ENCODE measurements at places on chromosomes 1 and 21.
A peak's percentile ranks its signal among the peaks of the same experiment; 100 is the strongest.

DNA sequence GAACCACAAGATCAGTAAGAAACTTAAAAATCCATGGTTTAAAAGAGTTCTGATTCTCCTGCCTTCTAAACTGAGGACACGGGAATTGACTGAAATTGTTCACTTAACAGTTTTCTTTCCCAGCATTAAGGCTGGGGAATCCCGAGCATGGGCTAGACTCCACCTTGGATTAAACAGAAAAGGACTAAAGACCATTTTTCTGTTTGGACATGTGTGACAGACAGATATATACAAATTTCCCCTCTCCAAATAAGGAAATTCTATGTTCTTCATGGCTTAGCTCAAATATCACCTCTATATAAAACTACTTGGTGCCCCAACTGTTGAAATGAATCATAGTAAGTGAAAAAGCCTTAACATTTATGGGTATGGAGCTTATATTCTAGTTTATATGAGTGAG, 85.0 kb downstream of the UROD start:
- DNase-seq: no peak

DNA sequence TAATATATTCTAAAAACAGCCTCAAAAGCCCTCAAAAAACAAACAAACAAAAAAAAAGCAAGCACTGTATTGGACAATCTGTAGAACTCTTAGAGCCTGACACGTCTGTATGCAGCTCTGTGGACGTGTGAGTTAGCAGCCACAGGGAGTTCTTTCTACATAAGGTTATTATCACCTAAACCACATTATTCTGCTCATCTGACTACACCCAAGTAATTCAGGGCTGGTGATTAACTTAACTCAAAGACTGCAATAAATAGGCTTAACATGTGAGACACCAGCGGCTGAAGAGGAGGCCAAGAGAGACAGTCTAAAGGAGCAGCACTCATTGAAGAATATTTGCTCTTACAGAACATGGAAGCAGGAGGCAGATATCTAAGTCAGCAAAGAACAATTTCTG, 316.0 kb downstream of the VAV3 start:
- DNase-seq: no peak

DNA sequence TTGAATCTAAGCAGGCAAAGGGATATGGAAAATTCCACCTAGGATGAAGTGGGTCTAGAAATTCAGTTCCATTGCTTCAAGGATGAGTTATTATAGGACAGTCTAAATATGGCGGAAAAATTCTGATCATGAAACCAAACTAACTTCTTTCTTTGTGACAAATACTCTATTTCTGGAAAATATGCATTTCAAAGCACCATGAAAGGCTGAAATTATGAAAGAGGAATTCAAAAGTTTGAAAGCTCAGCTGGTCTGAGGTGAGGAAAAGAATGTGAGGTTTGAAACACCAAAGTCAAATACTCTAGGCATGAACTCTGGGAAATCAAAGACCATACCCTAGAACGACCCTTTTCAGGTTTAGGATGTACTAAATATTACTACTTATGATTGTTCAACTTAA, 36.4 kb upstream of the COL11A1 start:
- DNase-seq: no peak

- DNase-seq: no peak
These were observed 9.9 kb downstream of the CD58 start for GRCh38 chr1:116560704-116561490.

- no peak for DNase-seq
These were observed 173.6 kb upstream of the CHRM3 start for GRCh38 chr1:239212811-239213220.

- no peak for DNase-seq
These were observed 87.7 kb downstream of the INTS7 start for GRCh38 chr1:211947396-211948295.

GRCh38 chr1:226132728-226133503, 53.6 kb downstream of the ACBD3 start:
- no peak for DNase-seq

GRCh38 chr1:218643281-218643680, 298.1 kb downstream of the TGFB2 start:
- DNase-seq: no peak

- peak; percentile 20 for DNase-seq
These were observed 135.7 kb upstream of the KRTAP19-8 start for GRCh38 chr21:31173881-31174555.

DNA sequence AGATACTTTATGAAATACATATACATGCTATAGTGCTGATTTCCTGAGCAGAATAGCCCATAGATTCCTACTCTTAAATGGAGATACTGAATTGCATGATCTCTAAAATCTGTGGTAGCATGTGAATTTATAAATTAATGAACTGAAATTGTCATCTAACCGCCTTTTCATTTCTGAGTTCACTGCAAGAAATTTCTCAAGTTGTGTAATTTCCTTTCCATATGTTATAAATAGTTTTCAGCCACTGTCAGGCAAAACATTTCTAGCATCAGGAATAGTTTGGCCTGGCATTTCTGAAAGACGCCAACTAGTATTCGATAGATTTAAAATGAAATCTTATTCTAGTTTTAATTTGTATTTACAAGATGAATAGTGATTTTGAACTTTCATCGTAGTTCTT, 310.1 kb downstream of the USH2A start:
- DNase-seq: no peak

DNA sequence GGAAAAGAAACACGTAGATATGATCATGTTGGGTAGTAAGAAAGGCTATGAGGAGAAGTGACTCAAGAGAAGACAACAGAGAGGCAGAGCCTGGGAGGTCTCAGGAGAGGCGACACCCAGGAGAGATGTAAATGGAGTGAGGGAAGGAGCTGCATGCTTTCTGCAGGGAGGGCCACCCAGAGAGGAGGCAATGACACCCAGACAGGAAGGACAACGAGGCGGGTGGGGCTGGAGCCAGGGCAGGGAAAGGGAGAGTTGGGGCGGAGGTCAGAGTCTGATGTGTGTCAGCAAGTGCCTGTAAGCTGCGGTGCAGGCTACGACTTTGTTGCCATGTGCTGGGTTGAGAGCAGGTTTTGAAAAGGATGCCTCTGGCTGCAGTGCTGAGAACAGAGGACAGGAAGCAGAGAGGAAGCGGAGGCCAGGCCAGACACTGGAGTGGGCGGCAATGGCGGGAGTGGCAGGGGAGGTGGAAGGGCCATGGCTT, 31.3 kb downstream of the SLC1A7 start:
- no peak for DNase-seq

- DNase-seq: no peak
These were observed 879.4 kb downstream of the MRPL39 start for GRCh38 chr21:24727803-24728440.

DNA sequence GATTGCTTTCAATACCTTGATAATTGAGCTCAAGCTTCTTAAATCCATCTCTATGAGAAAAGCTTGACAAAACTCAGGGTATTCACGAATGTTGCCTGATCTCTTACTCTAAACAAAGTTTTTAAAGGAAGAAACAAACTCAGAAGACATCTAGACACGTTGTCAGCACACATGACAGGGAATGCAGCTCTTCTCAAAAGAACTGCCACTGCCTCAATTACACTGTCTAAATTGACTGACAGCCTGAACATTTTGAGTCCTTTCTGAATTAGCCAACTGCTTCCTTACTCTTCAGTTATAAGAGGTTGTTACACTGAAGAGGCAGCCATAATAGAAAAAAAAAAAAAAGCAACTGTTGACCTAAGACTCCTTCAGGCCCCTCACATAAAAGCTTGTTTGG, 1646.7 kb upstream of the B3GALT2 start:
- DNase-seq: no peak

GRCh38 chr1:235882816-235883215, 16.1 kb upstream of the LYST start:
- no peak for DNase-seq

DNA sequence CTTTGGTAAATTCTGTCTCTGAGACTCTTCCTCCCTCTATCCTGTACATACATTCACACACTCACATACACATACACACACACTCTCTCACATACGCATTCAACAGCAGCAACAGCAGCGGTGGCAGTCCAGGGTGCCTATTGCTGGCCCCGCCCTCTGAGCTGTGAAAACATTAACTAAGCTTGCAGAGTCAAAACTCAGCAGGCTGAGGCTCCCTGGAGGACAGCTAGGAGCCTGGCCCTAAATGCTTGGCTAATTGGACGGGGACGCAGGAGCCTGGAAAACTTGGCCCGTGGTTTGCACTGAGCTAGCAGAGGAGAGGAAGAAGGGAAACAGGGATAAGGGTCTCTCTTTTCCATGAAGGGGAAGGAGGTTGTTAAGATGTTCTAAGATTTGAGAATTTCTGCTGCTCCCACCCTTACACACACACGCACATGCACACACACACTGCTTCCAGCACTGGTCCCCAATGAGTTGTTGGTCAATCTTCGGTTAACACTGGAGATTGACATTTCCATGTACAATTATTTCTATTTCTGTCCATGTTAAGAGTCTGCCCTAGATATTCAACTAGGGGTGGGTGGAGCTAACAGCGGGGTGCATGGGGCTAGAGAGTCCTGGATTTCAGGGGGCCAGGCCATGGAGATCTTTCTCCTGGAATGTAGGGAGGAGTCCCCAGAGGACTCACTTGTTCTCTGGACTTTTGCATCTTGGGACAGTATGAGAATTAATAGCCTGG, 94.2 kb downstream of the PLXNA2 start:
- no peak for DNase-seq

DNA sequence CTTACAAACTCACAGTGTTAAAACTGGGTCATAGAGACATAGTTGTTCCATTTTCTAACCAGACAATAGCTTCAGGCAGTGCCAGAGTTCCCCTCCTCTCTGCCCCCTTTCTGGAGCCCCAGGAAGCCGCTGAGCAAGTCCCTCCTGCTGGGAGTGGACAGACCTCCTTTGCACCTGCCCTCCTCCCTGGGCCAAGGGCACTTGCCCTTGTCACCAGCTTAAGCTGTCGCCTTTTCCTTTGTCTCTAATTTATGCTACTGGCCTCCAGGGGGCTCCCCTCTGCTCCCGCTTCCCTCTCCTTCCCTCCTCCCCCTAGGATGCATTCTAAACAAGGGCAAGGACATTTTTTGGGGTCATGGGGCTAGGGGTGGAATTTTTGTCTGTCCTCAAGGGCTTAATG, 182.4 kb downstream of the MIS18A start:
- DNase-seq: no peak

Data from activated CD8-positive, alpha-beta memory T cell treated with anti-CD3 and anti-CD28 coated beads, Interleukin-2, amount 50 U/mL, for 4 hours (primary cell).